Activated naive CD8-positive, alpha-beta T cell treated with anti-CD3 and anti-CD28 coated beads, Interleukin-2, amount 10 ng/mL, durations not matched to agents 7 days and 5 days (primary cell): ENCODE measurements at places on chromosomes 2 and 18. TPM values are rescaled to one million over a fixed set of nuclear protein-coding genes. Genes with fewer than 3 reads are reported as not detected.

The FTCDNL1 gene
- total RNA-seq, result 2.0 TPM

The AQP12A gene
- not detected for total RNA-seq

The TMEM169 gene
- 1.1 TPM for total RNA-seq

The GATA6 gene
- total RNA-seq, result 0.17 TPM

The IL36A gene
- total RNA-seq, result not detected

DNA sequence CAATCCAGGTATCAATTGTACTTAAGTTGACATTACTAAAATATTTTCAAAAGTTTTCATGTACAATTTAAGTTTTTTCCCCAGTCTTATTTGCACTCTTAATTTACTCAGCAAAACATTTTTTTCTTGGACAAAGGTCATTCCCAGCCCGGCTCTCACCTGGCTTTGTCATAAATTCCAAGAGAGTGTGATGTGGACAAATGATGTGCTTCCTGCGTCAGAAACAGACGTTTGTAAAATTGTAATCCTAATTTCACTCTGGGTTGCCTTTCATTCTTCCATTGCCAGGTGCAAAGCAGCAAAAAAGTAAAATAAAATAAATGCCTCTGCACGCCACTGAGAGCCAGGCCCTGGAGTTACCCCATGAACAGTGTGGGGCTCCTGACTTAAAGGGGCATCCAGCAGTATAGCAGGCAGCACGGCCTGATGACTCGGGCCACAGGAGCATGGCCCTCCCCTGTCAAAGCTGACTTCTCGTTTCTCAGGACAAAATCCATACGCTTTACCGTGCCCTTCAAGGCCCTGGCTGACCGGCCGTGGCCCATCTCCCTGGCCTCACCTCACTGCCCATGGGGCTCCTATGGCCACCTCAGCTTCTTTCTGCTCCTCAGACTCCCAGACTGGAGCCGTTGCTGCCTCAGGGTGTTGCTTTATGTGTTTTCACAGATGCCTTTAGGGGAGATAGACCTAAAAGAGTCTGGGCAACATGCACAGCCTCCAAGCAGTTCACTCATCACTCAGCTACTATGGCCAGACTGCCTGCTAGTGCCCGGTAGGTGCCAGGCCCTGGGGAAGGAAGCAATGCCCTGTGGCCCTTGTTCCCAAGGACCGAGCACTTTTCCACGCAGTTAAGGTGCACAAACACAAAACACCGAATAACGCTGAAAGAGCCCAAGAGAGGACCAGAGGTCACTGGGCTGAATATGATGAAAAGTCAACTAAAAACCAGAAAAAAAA lies 7.6 kb upstream of the TMEM185B start:
- peaks cover 39% of the 10 kb centered on the region for H3K36me3 ChIP-seq
- DNase-seq, result peak; percentile 37
- peaks cover 49% of the 10 kb centered on the region for H3K4me1 ChIP-seq
- H3K4me3 ChIP-seq, result peak overlapping the region; percentile 99
- H3K27ac ChIP-seq, result peak overlapping the region; percentile 99
- H3K27me3 ChIP-seq, result no peaks in the 10 kb centered on the region

DNA sequence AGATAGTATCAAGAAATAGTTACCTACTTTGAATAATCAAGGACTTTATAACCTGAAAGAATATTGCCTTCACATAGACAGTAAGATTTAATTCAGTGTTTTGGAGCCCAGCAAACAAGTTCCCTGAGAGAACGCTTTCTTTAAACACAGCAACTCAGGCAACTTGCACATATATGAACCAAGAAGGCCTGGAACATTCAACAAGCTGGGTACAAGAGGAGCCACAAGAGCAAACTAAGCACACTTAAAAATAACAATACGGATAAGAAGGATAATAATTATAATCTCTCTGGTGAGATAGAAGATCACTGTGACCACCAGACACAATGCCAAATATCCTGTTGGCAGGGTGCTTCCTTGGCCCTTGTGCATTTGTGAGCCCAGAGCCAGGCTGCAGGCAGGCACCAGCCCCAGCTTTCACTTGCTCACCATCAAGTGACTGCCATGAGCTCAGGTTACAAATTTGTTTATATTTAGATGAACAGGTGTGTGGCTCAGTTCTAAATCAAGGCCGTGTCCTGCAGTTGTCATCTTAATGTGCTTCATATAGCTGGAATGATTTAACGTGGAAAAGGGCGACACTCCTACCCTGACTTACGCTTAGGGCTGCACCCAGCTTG lies 446.6 kb downstream of the IRS1 start:
- peaks cover 8% of the 10 kb centered on the region for H3K27me3 ChIP-seq
- H3K36me3 ChIP-seq, result no peaks in the 10 kb centered on the region
- no peak overlapping the region for H3K4me3 ChIP-seq

GRCh38 chr2:160157861-160158829 lies 41.9 kb downstream of the ITGB6 start:
- H3K36me3 ChIP-seq, result no peaks in the 10 kb centered on the region
- H3K27ac ChIP-seq, result no peak overlapping the region
- H3K4me1 ChIP-seq, result no peaks in the 10 kb centered on the region
- no peak for DNase-seq
- H3K27me3 ChIP-seq, result peaks cover 6% of the 10 kb centered on the region

DNA sequence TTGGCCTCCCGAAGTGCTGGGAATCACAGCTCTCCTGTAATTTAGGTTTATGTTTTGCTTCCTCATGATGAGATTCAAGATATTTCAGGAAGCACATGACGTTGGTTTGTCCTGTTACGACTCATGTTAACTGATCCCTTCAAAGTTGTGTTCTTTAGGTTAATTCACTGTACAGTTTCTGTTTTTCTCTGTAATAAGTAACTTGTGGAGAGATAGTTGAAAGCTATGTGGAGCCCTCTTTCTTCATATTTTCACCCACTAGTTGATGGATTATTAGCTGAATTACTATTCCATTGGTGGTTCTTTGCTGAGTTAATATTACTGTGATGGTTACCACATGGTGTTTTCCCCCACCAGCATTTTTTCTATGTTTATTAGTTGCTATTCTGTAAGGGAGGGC lies 18.3 kb upstream of the CHCHD5 start:
- no peak for DNase-seq
- H3K27ac ChIP-seq, result no peak overlapping the region
- H3K27me3 ChIP-seq, result no peaks in the 10 kb centered on the region
- no peak overlapping the region for H3K4me3 ChIP-seq
- peaks cover 36% of the 10 kb centered on the region for H3K36me3 ChIP-seq

DNA sequence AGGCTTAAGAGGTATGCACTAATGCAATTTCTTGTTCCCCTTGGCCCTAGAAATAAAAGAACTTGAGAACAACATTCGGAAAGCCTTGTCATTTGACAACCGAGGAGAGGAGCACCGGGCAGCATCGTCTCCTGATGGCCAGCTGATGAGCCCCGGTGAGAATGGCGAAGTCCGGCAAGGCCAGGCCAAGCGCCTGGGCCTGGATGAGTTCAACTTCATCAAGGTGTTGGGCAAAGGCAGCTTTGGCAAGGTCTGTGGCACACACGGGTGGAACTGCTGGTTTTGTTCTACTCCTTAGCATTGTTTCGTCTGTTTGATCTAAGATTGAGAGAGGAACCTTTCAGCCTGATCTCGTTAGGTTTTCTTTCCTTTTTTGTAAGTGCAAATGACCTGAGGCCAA lies 289.8 kb upstream of the EPAS1 start:
- no peak overlapping the region for H3K27ac ChIP-seq
- H3K4me3 ChIP-seq, result no peak overlapping the region
- DNase-seq, result no peak
- peaks cover 15% of the 10 kb centered on the region for H3K36me3 ChIP-seq

DNA sequence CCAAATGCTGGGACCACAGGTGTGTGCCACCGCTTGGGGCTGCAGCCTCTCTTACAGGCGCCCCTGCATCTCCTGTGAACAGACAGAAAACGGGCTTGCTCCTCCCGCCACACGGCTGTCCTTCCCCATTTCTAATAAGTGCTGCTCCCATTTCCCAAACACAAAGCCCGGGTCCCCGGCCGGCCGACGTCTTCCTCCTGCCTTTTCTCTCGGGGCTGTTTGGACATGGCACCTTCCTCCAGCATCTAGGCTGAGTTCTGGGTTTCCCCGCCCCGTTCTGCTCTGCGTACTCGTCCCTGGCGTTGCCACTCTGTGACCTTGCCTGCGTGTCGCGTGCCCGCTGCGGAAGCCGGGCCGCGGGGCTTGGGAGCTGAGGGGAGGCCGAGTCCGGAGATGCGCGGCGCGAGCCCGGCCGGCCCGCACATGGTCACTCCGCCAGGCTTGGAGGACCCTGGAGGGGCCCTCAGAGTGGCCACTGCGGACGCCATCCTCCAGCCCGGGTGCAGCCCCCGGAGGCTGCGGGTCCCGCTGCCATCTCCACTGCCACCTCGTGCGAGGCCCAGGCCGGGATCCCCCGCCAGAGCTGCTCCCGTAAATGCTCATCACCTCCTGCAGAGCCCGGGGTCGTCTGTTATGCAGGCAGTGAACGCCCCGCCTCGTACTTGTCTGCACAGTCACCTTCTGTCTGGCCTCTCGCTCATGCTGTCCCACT lies 26.3 kb downstream of the PRELID3A start:
- no peaks in the 10 kb centered on the region for H3K27me3 ChIP-seq
- H3K4me3 ChIP-seq, result no peak overlapping the region
- H3K36me3 ChIP-seq, result peaks cover 13% of the 10 kb centered on the region
- DNase-seq, result no peak
- no peaks in the 10 kb centered on the region for H3K4me1 ChIP-seq
- H3K27ac ChIP-seq, result no peak overlapping the region

DNA sequence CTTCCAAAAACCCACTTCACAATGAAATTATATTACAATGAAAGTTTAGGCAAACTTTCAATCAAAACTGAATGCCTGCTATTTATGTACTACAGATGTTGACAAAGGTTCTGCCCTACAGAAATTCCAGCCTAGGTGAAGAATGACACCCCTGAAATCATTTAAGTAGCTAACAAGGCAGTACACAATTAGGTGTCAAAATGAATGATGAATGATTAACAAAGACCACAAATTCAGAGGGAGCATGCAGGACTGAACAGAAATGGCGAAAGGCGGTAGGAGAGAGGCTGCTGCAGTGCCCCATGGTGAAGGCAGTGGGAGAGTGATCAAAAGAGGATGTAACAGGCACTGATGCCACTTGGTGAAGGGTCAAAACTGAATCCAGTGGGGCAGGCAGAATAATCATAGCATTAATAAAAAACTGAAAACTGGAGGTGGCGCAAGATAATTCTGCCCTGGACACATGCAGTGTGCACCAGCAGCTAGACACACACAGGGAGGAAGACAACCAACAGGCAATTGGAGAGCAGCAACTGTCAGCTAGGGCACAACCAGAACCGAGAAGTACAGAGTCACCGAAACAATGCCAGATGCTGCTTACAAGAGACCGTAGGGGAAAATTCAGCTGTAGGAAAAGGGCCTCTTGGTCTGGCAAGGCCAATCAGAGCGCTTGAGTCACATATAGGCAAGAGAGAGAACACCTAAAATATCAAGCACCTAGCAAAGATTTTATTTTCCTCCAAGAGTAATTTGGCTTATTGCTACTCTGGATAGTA lies 4.5 kb downstream of the TMEM131 start:
- no peak overlapping the region for H3K27ac ChIP-seq
- no peak for DNase-seq
- H3K36me3 ChIP-seq, result peaks cover 19% of the 10 kb centered on the region
- H3K4me3 ChIP-seq, result no peak overlapping the region

DNA sequence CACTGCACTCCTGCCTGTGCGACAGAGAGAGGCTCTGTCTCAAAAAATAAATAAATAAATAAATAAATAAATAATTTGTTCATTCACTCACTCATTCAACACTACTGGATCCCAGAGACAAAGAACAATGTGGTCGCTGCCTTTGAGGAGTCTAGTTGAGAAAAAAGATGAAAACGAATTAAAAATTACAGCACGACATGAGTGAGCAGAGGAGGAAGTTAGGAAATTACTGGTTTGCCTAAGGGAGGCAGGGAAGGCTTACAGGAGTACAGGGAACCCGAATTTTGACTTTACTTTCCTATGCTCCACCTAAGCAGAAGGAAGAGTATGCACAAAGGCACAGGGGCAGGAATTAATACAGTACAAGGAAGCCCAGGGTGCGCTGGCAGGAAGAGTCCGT lies 4.2 kb upstream of the KCMF1 start:
- no peaks in the 10 kb centered on the region for H3K27me3 ChIP-seq
- DNase-seq, result no peak
- H3K36me3 ChIP-seq, result peaks cover 49% of the 10 kb centered on the region

DNA sequence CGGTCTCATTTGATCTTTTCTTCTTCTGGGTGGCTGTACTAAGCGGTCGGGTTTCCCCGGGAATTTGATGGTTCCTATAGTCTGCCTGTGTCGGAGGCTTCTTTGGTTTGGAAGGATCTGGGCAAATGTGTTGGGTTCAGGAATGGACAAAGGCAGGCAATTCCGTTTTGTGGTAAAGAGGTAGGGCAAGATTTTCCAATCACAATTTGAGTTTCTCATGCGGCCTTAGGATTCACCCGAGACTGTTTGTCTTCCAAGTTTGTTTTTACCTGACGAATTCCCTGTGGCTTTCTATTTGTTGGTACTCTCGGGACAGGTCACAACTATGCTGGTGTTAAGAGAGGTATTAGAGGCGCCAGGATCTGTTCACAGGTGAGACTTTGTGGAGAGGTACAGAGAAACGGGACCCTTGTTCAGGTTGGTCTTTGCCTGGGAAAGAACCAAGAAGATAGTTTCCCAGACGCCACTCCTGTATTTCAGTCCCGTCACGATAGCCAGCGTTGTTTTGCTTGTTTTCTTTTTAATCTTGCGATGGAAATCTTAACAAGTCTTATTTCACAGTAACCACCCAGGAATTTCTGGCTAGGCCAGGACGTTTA lies 3.0 kb downstream of the SP5 start:
- H3K27ac ChIP-seq, result no peak overlapping the region
- peaks cover 17% of the 10 kb centered on the region for H3K4me1 ChIP-seq
- no peak for DNase-seq
- no peak overlapping the region for H3K4me3 ChIP-seq
- H3K27me3 ChIP-seq, result peaks cover 74% of the 10 kb centered on the region

DNA sequence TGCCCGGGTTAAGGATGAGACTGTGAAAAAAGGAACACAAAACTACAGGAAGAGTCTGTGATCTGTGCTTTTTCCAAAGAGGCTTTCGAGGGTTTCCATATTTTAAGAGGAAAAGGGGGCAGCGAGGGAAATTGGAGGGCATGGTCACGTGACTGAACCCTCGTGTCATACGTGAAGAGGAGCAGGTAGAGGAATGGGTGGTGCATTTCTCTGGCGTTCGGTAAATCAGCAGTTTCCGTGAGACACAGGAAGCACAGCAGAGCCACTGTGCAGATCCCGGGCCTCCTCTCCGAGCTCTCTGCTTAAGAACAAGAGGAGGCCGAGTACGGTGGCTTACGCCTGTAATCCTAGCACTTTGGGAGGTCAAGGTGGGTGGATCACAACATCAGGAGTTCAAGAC lies 219.7 kb downstream of the NDUFA10 start:
- no peak overlapping the region for H3K4me3 ChIP-seq
- H3K27ac ChIP-seq, result no peak overlapping the region
- H3K27me3 ChIP-seq, result no peaks in the 10 kb centered on the region

GRCh38 chr2:179898873-179899272 lies 37.5 kb upstream of the ZNF385B start:
- no peak overlapping the region for H3K27ac ChIP-seq
- DNase-seq, result no peak
- H3K4me1 ChIP-seq, result no peaks in the 10 kb centered on the region
- no peaks in the 10 kb centered on the region for H3K36me3 ChIP-seq
